Left ventricle myocardium superior (tissue), 1 donor: ENCODE measurements at places on chromosomes 2 and 18.
A peak's percentile ranks its signal among the peaks of the same experiment; 100 is the strongest.

GRCh38 chr18:65994302-65994701 is 243.5 kb downstream of the CDH7 start:
- no peak for DNase-seq

GRCh38 chr2:136129601-136130000 is 11.7 kb upstream of the CXCR4 start:
- no peak for DNase-seq

GRCh38 chr2:29606104-29607037 is 315.0 kb downstream of the ALK start:
- no peak for DNase-seq

GRCh38 chr2:45008296-45009129 is 739 bp downstream of the SIX2 start:
- peak; percentile 47 for DNase-seq

DNA sequence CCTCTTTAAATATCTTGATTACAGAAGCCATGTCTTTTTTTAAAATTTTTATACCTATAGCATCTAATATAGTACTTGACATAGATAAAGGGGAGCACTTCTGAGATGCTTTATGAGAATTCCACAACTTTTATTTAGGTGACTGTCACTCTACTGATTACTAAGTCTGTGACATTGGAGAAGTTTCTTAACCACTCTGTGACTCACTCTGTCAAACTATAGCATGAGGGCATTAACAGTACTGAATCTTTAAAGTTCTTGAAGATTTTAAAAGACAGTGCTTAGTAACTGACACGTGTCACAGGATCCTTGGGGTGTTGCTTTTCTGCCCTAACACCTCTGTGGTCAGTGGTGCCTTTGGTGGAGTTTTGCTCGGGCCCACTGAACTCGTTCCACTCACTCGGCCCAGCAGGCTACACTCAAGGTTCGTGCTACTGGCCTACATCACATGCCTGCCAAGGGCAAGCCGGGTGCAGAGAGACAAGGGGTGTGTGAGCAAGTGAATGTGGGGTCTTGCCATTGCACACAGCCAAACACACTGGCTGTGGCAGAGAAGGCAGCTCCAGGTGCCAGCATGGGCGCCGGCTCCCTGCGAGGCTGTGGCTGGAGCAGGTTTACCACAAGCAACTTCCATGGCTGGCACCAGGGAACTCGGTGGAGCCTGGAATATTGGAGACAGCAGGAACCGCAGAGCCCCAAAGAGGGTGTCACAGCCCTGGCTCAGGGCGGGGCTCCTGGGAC is 734.0 kb upstream of the CDH7 start:
- DNase-seq: no peak

DNA sequence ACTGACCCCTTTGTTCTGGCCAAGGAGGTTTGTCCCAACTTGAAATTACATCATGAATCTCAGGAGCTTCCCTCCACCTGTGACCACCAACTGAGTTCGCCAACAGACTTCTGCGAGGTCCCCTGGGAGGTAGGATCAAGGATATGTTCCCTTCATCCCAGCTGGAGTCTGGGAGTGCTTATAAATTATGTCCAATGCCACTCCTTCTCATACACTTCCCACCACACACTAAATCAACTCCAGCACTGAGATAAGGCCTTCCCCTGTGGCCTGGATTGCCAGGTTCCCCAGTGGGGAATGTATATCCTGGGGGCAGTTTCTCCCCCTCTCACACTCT is 99.2 kb downstream of the RND3 start:
- no peak for DNase-seq

DNA sequence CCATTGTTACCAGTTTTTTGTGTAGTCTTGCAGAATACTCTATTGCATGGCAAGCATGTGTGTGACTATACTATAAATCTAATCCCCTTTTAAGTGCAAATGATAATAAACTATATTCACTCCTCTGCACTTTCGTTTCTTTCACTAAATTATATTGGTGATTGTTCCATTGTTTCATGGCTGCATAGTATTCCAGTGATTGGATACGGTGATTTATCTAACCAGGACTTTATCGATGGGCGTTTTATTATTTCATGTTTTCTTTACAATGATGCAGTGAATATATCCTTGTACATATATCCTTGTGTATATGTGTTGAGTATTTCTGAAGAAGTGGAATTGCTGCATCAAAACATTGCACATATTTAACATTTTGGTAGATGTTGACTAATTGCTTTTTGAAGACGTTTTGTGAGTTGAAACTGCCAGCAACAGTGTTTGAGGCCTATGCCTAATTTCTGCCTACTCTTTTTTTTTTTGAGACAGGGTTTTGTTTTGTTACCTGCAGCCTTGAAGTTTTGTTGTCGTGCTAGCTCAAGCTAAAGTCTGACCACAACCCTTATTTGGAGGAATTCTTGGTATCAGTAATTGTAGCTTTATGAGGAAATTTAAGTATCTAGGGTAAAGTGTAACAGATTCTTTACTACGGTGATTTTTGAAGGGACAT is 2.7 kb downstream of the MIB1 start:
- no peak for DNase-seq

DNA sequence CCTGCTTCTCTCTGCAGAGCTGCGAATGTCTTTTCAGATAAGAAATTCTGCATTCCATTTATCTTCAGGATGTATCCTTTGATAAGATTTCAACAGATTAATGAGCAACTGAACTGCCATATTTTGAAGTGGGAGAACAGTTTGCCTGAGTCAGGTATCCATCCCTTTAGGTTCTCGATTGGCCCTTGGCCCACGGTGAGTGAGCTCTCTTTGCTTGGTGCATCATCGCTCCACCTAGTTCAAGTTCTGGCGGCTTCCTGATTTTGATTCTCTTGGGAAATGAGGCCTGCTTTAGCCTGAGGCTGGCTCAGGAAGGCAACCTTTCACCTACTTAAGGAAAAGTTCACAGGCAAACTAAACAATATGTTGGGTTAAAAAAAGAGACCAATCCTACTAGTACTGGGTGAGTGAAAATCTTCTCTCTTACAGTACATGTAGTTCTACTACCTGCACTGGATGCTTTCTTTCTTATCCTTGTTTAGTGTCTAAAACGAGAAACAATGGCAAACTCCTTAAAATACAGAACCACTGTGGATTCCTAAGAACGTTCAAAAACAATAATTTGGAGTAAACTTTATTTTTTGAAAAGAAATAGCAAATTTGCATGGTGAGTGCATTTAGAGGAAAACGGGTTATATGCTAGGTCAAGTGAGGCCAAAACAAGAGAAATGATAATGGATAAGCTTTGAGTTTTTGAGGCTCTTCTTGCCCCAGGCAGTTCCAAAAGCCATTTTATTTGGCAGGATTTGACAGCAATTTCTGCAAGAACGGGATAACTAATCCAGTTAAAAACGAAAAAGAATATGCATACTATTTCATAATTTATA is 837 bp upstream of the ACSL3 start:
- DNase-seq: peak; percentile 58

DNA sequence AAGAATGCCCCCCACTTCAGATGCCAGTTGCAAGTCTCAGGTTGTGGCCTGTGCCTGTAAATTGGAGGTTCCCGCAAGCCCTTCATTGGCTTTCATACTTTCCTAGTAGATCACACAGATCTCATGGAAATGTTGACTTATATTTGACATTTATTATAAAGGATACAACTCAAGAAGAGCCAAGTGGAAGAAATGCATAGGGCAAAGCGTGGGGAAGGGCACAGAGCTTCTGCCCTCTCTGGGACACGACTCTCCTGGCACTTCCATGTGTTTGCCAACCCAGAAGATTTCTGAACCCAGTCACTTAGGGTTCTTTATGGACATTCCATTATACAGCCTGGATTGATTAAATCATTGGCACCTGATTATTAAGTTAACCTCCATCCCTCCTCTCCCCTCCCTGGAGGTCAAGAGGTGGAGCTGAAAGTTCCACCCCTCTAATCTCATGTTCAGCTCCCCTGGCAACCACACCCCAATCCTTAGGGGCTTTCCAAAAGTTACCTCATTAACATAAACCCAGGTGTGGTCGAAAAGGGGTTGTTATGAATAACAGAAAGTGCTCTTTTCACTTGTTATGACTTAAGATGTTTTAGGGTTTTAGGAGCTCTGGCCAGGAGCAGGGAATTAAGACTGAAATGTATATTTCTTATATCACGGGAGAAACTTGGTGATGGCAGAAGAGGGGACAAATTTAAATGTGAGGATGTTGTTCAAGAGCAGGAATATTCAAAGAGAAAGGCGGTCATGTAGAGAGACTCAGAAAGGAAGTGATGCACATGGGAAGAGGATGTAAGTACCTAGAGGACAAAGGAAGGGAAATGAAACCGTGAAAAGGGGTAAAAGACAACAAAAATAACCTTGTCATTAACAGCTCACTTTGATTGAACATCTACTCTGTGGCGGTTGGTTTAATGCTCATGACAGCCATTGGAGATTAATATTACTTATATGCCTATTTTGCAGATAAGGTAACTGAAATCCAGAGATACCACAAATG is 31.8 kb downstream of the SP100 start:
- DNase-seq: no peak

DNA sequence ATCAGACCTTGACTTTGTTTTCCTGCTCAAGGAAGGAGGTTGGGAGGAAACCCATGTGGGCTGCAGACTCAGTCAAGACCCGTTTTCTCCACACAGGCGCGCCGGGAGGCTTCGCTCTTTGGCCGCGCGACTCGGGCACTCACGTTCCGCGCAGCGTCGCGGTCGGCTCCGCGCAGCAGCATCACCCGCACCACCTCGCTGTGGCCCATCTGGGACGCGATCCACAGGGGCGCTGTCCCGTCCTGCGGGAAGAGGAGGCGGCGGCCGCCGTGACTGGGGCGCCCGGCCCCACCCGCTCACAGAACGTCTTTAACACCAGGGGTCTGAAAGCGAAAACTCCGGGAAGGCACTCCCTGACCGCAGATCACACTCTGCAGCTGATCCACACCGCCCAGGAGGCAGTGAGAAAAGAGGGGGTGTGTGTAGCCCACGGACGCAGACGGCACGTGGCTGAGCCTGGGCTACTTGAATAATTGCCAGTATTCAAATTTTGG is 33.1 kb upstream of the NPC1 start:
- peak; percentile 55 for DNase-seq

GRCh38 chr18:59893971-59894370 is 5.8 kb upstream of the PMAIP1 start:
- no peak for DNase-seq

DNA sequence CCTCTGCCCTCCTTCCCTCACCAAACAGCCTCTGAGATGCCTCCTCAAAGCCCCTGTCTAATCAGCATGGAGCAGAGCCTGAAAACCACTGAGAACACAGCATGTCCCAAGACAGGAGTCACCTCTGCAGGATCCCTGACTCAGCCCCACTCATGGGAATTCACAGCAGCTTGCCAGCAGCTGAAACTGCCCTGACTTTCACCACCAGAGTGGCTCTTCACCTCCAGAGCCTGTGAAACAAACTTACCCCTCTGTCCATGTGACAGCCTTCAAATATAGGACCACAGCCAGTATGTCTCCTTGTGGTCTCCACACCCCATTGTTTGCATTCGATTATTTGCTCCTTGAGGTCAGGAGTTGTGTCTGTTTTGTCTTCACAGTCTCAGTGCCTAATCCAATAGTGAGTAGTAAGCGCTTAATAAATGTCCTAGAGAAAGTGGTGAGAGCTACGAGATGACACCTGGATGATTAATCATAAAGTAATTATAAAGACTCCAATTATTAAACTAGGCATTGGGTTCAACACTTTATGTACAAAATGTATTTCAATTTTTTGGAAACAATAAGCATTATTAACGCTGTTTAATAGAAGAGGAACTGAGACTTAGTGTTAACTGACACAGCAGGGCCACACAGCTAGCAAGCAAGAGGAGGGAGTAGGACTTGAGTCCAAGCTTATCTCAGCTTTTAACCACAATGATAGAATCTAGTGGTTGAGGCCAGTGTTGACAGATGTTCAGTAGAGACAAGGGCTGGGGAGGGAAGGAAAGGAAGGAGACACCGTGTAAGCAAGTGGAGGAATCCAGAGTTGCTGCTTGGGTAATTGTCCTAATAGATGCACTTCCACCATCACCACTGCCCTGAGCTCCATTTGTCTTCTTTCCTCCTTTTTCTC is 358.7 kb upstream of the TNP1 start:
- DNase-seq: peak; percentile 42

DNA sequence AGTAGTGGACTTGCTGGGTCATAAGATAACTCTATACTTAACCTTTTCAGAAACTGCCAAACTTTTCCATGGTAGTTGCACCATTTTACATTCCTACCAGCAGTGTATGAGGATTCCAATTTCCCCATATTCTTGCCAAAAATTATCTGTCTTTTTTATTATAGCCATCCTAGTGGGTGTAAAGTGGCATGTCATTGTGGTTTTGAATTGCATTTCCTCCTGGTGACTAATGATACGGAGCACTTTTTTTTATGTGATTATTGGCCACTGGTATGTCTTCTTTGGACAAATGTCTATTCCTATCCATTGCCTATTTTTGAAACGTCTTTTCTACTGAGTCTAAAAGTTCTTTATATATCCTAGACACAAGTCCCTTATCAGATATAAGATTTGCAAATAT is 44.3 kb downstream of the CACNB4 start:
- no peak for DNase-seq

GRCh38 chr2:60875520-60875919 is 5.9 kb upstream of the REL start:
- DNase-seq: no peak

- DNase-seq: no peak
These were observed 310.4 kb upstream of the SYT4 start for GRCh38 chr18:43587538-43588153.

DNA sequence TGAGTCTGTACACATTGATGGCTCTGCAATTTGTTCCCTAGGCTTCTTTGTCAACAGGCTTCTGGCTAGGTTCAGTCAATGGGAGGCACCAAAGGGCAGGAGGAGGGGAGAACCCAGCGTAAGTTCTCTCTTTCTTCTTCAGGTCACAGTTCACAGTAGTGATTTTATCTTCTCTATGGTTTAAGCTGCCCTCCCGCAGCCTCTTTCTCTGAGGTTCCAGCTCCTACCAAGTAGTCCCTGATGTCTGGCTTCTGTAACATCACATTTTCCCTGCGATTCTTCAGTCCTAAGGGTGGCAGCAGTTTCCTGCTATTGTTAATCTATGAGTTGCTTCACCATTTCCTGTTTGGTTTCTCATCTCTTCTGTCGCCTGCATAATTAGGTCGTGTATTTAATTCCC is 107.4 kb downstream of the CPO start:
- no peak for DNase-seq

DNA sequence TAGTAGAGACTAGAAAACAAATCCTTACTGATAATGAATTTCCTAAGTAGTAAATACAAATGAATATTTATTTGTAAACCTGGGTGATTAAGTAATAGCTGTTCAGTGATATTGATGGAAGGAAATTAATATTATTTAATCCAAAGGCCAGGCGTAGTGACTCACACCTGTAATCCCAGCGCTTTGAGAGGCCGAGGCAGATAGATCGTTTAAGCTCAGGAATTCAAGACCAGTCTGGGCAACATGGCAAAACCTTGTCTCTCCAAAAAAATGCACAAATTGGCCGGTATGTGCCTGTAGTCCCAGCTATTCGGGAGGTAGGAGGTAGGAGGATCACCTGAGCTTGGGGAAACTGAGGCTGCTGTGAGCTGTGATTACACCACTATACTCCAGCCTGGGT is 228.2 kb downstream of the NEDD4L start:
- no peak for DNase-seq

GRCh38 chr2:25159949-25160348 is 8.4 kb downstream of the POMC start:
- no peak for DNase-seq
